ENCODE measurements at places on chromosomes 11 and 22.

GRCh38 chr11:107592813-107593212 is 1.9 kb downstream of the ELMOD1 start:
- no peak for DNase-seq

- no peak for DNase-seq
These were observed 55.3 kb downstream of the ETS1 start for GRCh38 chr11:128532016-128532571.

DNA sequence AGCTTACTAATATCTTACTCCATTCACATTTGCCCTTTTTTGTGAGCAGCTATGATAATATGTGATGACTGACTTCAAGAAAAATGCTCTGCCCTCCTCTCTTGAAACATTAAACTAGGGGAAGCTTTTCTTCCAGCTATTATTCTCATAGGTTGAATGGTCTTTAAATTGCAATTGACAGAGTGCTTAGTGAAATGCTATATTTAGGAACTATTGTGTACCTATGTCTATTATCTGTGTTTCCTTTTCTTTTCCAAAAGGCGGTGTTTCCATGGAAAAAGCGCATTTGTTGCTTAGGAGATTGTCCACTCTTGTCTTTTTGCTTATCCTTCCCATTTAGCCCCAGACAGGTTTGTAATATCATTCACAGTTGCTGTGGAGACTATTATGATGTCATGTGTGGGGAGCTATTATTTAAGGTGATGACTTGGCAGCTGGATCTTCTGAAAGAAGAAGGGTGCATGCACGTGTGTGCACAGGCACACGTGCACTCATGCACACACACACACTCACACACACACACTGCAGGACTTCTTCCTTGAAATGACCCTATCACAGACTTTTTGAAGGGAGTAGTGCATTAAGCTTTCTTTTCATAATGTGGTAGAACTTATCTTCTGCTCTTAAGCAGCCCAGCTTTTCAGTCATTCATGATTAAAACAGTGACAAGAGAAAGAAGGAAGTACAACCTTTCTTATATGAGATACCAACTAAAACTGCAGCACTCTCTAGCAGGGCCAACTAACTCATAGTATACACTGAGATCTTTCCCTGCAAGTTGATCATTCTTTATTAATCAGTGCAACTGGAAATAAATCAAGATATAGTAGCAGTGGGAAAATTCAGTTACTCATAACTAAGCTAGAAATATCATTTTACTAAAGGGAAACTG is 340.8 kb upstream of the MTNR1B start:
- DNase-seq = no peak

DNA sequence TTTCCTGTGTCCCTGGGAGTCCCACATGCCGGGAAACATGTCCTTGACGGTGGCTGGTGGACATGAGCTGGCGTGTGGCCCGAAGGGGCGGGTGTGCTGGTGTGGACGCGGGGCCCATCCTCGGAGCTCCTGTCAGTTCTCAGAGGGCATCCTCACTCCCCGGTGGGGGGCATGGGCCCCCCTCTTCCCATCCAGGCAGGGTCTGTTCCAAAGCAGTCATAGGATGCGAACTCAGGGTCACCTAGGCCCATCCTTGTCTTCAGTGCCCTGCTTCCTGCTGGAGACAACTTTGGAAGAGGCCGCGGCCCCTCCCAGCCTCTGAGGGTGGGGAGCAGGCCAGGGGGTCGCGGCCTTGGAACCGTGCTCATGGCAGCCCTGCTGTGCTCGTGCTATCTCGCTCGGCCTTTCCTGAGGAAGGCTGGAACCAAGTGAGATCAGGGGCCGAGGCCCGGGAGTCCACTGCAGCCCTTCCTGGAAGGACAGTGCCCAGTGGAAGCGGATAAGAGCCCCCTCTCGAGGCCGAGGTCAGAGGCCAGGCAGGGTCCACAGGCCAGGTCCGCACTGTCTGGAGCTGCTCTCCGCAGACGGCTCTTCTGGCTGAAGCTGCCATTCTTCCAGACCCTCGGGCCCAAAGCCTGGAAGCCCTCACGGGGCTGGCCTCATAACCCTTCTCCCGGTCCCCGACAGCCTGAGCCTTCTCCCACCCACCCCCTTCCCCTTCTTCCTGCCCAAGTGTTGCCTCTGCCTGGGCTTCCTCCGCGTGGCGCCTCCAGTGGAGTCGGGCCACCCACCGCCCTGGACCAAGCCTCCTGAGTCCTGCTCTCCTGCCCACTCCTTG is 8.7 kb downstream of the GRK2 start:
- no peak for DNase-seq

DNA sequence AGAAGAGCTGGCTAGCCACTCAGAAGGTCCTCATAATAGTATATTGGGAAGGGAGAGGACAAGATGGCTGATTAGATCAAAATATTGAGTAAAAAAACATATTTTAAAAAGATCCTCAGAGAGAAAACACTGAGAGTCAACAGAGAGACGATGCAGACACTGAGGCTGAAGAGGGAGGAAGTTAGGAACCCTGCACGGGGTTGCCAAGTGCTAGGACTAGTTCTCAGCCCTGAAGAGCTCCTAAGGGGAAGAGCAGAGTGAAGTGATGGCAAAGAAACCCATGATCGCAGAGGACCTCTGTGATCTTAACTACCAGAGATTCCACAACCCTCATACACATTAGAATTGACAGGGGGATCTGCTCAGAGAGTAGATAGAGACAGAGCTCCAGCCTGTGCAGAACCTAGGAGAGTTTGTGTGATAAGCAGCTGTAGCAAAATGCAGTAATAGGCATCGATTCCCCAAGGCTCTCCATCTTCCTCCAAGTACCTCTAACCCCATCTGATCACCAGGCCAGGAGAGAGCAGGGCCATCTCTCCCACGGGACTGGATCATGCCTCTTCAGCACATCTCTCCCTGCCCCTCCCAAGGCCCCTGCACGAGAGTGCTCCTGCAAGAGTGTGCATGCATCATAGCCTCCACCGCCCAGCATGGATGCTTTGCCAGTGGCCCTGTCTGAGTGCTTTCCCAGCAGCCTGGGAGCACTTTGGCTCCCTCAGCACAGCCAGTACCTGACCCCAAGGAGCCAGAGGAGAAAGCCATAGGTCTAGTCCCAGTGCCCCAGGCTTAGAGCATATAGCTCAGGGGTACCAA is 41.2 kb upstream of the ARL14EP start:
- no peak for DNase-seq

GRCh38 chr11:134751031-134751585 is 339.1 kb upstream of the B3GAT1 start:
- no peak for DNase-seq

DNA sequence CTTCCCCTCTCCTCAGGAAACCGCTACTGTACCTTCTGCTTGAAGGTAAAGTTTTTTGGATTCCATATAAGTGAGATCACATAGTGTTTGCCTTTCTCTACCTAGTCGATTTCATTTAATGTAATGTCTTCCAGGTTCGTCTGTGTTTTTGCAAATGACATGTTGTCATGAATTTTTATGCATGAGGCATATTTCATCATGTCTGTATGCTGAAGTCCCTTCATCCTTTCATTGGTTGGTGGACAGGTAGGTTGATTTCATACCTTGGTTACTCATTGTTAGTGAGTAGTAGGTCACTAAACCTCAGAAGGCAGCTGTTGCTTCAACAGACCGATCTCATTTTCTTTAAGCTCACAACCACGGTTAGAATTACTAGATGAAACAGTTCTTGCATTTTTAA is 60.3 kb downstream of the LRRC74B start:
- no peak for DNase-seq

GRCh38 chr11:134277183-134278001 is 1.2 kb downstream of the GLB1L3 start:
- no peak for DNase-seq

GRCh38 chr11:32184723-32185376 is 94.0 kb downstream of the RCN1 start:
- DNase-seq = no peak

DNA sequence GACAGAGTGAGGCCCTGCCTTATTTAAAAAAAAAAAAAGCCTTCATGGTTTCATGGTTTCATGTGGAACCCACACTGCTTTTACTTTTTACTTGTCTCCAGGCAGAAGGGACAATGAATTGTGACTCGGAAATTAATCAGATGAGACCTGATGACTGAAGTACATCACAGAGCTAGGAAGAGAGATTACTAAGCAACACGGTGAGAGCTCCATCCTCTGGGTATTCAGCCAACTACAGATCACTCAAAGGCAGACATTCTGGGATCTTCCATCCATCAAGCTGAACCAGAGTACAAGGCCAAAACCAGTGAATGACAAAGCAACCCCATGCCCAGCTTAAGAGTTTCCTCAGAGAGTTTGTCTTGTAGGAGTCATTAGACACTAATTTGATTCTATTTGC is 433.2 kb downstream of the SOX6 start:
- no peak for DNase-seq

- no peak for DNase-seq
These were observed 144.0 kb downstream of the SPON1 start for GRCh38 chr11:14106303-14107049.

GRCh38 chr11:3169255-3170043 is 4.3 kb upstream of the OSBPL5 start:
- DNase-seq = no peak

DNA sequence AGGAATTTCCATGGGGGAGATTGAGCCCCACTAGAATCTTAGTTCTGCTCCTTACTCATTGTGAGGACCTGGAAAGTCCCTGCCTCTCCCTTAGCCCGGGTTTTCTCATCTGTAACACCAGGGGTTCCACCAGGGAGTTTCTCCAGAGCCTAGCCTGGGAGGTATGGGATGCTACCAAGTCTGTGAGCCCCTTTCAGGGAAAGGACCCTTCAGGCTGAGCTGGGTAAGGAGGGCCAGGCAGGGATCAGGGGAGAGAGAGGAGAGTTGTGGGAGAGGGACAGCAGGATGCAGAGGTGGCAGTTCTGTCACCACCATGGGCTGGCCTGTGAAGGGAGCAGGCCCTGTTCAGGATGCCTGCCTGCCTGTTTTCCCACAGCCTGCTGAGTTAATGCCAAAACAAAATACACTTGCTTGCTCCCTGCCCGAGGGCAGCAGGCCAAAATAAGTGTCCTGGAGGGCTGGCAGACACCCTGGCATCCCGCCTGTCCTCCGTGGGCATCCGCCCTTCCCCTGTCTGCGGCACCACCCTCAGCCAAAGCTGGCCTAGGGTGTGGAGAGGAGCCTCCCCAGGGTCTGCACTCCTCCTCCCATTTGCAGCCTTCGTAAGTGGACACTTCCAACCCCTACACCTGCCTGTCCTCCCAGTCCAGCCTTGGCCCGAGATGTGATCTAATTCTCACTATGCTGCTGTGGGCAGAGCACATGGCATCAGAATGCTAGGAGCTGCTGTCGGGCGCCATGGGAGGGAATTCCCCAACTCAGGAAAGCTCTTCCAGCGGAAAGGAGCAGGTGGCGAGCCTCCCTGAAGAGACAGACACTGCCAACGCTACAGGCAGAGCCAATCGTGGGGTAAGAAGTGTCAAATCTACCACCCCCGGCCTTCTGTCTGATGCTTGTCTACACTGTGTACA is 5.9 kb upstream of the FCHSD2 start:
- DNase-seq = no peak

DNA sequence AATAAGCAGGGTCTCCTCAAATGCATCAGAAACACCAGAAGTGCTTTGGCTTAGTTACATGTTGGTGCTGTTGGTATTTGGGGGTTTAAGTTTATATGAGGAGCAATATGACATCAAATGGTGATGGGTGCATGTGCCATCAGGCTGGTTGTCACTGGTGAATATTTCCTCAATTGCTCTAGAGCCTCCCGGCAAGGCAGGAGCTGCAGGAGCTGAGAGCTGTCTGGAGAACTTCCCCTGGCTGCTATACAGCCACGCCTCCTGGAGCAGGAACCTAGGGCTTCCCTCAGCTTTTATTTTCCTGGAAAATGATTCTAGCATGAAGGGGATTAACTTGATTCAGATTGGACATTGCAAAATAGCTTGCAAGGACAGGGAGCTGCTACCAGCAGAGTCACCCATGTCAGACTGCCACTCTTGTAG is 15.8 kb downstream of the IGLL5 start:
- DNase-seq = no peak

DNA sequence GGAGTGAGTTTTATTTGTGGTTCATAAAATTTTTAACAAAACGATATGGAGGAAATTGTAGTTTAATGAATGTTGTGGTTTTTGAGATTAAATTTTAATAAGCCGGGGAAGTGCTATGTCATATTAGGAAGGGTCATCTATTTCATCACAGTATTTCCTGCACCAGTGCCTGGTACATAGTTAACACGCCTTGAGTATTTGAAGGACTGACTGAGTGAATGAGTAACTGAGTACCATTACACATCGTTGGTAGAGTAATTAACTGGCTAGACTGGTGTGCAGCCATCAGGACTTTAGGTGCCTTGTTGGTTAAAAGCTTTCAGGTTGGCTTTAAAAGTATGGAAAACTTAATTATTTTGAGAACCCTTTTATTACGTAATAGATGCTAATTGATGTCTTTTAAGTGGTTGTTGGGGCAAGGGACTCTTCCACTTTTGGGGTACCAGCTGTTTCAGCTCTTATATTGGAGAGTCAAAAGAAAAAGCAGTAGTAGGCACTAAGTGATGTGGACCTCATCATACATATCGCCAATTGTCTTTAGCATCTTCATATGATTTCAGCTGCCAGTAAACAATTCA is 101.8 kb downstream of the DDX10 start:
- DNase-seq = no peak

GRCh38 chr11:65498977-65499712 is at the start of gene MALAT1:
TSS of gene MALAT1 (plus strand) at chr11:65499045.
- DNase-seq = peak; percentile 97

GRCh38 chr11:57133366-57134038 is 48.3 kb upstream of the LRRC55 start:
- DNase-seq = no peak

GRCh38 chr11:108751444-108751843 is 86.6 kb downstream of the DDX10 start:
- no peak for DNase-seq

DNA sequence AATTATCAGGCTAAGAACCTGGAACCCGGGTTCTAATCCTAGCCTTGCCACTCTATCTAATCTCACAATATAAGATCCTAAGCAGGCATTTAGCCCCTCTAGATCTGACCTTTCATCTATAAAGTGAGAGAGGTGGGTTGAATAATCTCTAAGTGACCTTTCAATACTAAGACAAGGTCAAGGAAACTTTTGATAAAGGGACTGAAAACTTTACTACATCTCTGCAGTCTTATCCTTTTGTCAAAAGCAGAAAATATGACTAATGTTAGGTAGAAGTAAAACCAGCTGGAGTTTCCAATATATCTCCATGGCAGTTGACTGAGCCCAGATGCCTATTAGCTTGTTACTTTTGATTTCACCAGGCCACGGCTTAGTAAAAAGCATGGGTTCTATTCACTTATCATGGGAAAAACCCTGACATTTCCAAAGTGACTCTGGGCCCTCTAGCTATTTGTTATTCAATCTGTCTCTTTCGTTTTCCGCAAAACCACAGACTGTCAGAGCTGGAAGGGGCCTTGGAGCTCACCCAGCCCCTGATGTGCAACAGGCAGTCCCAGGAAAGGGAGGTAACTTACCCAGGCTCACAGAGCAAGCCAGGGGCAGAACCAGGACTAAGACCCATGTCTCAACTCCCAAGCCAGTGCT is 75.8 kb downstream of the RAB30 start:
- peak; percentile 6 for DNase-seq
